Activated T-cell treated with anti-CD3 and anti-CD28 coated beads for 4 hours (primary cell): ENCODE measurements at places on chromosomes 1 and 21.

GRCh38 chr1:216456682-216457081, 33.4 kb upstream of the USH2A start:
- no peak for DNase-seq

GRCh38 chr1:109370712-109371340, 26.9 kb downstream of the SORT1 start:
- DNase-seq, result no peak

DNA sequence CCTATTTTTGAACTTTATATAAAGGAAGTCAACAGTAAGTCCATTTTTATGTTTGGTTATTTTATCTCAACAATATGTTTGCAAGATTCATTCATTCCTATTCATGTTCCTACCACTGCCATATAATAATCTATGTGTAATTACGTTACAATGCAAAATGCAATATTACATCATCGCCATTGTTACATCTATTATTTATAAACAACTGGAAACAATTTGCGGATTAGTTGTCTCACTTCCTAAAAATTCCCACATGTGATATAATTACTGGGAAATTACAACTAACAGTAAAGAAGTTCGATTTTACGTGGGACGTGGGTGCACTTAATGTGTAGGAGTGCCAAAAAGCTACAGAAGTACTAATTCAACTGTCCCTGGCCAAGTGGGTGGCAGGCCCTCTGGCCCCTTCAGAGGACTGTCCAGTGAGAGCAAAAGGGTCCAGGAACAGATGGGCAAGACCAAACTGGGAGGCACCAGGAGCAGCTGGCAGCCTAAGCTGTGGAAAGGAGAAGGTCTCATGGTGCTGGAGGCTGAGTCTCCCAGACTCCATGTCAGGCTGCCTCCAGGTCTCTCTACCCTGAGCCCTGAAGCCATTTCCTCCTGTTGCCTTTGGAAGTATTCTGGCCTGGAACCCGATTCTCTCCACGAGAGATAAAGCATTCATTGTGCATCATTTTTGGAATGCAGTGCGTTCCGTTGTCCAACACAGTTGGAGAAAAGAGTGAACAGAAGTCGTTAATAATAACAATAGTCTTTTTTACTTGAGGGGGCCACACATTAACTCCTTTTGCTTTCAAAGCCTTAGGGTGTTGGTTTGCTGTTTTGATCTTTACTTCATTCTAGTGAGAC, 42.9 kb downstream of the TNNT2 start:
- no peak for DNase-seq

DNA sequence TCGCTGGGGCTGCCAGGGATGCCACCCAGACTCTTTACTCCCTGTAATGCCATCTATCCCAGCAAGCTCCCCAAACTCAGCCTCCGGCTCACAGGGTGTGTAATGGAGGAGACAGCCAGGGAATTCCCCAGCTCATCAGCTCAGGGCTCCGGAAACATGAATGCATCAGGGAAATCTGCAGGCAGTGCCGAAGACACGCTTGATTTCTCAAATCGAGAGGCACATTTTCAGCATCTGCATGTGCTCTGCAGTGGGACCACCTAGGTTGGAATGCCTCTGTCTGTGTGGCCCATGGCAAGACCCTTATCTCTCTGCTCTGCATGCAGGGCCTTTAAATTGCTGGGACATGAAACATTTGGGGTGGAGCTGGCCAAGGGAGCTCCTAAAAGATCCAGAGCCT, 170.1 kb downstream of the TRABD2B start:
- no peak for DNase-seq

- DNase-seq, result no peak
Measured at GRCh38 chr1:214205053-214205452, 75.9 kb upstream of the SMYD2 start.

- DNase-seq, result no peak
Measured at GRCh38 chr1:178509414-178510007, 3.4 kb upstream of the TEX35 start.

DNA sequence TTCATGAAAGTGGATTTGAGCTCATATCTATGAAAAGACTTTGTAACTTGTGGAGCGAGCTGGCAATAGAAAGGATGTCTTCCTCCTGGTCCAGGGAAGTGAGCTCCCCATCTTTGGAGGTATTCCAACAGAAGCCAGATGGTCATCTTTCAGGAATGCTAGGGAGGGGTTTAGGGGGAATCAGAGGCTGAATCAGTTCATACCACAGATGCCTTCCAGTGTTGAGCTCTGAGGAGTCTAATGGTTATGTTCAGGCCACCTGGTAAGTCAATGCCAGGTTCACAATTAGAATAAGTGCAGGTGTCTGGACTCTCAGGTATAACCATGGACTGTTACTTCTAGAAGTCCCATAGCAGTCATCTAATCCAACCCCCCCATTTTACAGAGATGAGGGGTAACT, 119.1 kb downstream of the ACTL8 start:
- DNase-seq, result no peak

- no peak for DNase-seq
Measured at GRCh38 chr1:3984586-3984985, 84.5 kb upstream of the C1orf174 start.

DNA sequence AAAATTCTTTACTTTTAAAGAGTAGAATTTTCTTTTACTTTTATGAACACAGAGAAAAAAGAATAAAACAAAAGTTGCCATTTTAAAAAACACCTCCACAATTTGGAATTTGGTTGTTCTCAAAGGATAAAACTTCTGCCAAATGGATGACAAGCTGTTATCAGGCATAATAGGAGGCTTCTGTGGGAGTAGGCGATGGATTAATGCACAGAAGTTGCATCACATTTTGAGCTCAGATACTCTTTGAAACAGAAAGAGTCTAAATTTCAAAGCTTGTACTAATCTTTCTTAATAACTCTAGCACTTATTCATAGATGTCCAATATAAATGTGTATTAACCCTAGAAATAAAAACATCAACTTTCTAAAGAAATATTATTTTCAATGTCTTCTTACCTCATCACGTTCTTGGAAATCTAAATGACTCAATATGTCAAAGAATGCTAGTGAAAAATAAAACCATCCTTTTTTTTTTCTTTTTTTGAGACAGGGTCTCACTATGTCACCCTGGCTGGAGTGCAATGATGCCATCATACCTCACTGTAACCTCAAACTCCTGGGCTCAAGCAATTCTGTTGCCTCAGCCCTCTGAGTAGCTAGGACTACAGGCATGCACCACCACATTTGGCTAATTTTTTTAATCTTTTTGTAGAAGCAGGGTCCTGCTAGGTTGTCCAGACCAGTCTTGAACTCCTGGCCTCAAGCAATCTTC, 112.8 kb upstream of the USP25 start:
- no peak for DNase-seq
